ENCODE measurements at places on chromosomes 7 and 10.

DNA sequence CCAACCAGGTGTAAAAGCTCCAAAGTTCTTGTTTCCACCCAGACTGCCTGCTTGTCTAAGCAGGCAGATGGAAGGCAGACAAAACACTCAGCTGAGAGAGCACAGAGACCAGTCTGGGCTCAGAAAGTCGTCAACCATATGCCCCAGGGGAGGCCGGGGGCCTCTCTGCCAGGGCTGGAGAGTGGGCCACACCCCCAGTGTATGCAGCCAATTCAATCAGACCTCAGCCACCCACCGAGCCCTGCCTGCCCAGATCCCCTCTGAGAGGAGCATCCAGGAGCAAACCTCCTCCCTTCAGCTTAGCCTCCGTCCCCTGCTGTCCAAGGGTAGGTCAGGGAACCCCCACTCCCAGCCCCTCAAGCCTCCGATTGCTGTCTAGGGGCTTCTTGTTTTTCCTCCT lies 196.3 kb downstream of the LSM5 start:
- DNase-seq = no peak

- DNase-seq = no peak
Measured at GRCh38 chr10:90930070-90930837, 9.4 kb upstream of the ANKRD1 start.

DNA sequence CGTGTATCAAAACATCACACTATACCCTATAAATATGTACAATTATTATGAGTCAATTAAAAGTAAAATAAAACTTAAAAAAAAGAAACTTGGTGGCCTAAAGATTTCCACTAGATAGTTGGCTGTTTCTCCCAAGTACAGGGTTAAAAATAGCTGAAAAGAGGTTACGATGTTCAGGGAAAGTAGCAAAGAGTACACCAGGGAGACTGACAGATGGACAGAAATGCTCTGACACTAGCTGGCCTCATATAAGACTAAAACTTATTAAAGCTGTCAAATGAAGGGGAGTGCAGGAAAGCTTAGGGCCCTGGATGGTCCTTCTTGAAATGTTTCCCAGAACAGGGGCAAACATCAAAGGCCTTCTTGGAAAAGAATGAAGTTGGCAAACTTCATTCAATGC lies 51.3 kb downstream of the TCAF1 start:
- DNase-seq = no peak

DNA sequence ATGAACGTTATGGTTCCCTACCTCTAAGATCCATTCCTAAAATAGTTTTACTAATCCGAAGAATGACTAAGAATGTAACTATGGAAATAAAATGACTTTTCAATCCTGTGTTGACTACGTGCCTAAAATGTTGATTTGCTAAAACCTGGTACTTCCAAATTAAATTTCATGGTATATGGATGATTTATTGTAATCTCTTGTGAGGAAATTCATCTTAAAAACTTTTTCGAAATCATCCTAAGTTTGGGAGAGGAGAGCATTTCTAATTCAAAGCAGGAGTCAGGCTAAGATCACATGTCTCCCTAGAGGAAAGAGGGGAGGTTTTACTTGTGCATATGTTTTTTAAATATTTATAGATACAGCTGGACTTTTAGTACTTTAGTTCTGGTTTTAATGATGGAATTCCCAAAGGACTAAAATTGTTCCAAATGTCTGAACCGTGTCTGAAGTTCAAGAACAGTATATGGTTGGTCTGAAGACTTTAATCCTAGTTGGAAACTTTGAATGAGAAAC lies 483.9 kb downstream of the AUTS2 start:
- DNase-seq = no peak

- DNase-seq = no peak
Measured at GRCh38 chr10:14146025-14146424, 184.7 kb downstream of the FRMD4A start.

DNA sequence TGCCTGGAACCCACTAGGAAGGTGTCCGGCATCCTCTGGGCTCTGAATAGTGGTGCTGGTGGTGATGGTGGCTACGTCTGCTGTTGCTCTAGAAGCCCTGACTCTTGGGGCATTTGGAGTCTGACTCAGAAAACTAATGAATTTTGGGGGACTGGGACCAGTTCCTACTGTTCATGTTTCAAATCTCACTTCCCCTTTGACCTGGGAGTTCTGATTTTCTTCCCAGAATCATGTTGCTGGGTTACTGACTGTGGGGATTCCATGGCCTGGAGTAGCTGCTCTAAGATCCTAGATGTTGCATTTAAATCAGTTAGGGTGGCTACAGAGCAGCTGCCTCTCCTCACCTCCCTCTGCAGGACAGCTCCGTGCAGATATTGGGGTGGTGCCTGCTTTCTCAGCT lies 3.2 kb downstream of the TSPAN33 start:
- DNase-seq = no peak

DNA sequence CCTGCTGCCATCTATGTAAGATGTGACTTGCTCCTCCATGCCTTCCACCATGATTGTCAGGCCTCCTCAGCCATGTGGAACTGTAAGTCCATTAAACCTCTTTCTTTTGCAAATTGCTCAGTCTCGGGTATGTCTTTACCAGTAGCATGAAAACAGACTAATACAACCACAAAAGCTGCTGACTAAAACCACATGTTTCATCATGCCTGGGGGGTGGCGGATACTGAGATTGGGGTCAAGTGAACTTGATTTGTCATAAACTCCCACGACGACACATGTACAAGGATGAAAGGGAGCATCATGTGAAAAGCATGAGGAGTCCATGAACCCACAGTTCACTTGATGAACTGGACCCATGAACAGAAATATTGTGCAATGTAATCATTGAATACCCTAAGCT lies 134.9 kb upstream of the ANK3 start:
- DNase-seq = peak; percentile 9

DNA sequence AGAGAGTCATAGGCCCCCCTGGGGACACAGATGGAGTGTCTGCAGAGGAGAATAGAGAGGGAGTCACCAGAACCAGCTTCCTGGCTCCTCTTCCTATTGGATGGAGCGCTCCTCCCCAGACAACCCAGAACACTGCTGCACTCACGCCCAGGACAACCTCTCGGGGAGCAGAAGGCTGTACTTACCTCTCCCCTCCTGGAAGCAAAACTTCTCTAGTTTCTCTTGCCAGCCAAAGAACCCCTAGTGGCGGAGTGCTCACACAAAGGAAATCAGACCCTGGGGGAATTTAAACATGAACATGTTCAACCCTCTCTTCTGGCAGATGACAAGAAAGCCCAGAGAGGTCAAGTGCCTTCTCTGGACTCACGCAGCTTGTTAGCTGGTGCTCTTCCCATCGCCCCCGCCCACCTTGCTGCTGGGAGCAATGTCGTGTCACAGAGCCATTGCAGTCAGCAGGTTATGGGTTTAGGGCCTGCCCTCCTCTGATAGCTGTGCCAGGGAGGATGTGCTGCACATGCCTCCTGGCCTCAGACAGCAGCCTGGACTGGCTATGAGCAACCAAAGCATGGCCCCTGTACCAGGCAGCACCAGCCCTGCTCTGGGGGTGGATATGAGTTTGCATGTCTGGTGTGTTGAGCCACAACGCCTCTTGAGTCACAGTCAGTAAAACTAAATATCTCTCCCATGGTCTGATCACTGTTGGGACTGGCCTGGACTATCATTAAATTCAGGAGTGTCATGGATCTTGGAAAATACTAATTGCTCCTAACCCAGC lies 84.4 kb downstream of the SLIT1 start:
- DNase-seq = no peak

DNA sequence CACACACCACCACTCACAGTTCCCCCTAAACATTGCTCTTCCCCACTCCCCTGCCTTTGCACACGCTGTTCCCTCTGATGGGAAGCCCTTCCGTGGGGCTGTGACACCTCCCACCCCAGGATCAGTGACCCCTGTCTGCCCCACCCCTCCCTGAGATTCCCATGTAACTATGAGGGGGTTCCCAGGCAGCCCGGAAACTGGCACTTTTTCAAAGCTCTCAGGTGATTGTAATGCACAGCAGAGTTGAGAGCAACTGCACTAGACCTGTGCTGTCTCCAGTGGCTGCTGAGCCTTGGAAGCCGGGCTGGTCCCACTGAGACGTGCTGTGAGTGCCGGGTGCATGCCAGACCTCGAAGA lies 29.8 kb downstream of the GPRIN2 start:
- DNase-seq = no peak

GRCh38 chr7:70710011-70710480 lies 421.9 kb upstream of the GALNT17 start:
- DNase-seq = no peak

GRCh38 chr7:43905209-43905946 lies 1.0 kb downstream of the URGCP start:
- DNase-seq = no peak

DNA sequence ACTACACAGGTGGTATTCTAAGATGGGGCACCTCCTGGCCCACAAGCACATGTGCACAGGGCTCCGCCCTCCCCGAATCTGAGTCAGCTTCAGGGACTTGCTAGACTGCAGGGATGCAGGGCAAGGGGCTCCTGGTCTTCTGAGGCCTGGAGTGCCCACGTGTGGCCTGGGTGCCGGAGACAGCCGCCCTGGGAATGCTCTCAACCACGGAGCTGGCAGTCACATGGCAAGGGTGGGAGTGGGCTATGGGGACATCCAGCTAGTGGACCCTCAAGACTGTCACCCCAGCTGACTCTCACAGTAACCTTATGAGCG lies 42.7 kb downstream of the CFAP46 start:
- DNase-seq = no peak

GRCh38 chr7:155805826-155806095 lies 6.5 kb downstream of the SHH start:
- no peak for DNase-seq

DNA sequence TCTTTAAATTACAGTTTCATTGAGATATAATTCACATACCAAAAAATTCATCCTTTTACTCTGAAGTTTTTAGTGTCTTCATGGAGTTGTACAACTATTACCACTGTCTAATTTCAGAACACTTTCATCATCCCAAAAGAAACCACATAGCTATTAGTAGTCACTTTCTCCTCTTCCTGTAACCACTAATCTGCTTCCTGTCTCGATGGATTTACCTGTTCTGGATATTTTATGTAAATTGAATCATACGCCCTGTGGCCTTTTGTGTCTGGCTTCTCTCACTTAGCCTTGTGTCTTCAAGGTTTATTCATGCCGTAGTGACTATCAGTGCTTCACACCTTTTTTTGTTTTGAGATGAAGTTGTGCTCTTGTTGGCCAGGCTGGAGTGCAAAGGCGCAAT lies 135.5 kb downstream of the DOCK1 start:
- no peak for DNase-seq

GRCh38 chr7:129989466-129989865 lies 36.7 kb upstream of the UBE2H start:
- DNase-seq = peak; percentile 18

DNA sequence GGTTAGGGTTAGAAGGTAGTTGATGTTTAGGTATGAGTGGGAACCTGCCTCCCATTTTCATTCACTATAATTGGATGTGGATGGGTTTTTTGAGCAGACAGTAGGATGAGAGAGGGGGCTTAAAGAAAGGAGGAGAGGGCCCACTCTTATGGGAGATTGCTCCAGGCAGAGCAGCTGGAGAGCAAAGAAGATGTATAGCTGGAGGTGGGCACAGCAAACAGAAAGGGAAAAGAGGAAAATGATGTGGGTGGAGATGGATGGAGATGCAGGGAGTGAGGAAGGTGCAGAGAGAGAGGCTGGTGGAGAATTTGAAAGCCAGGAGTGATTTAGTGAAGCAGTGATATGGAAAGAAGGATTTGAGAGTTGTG lies 29.9 kb downstream of the LSMEM1 start:
- no peak for DNase-seq

GRCh38 chr10:61399406-61399805 lies 53.8 kb downstream of the TMEM26 start:
- DNase-seq = no peak

- no peak for DNase-seq
Measured at GRCh38 chr7:117648203-117648866, 168.5 kb downstream of the CFTR start.

GRCh38 chr7:132105096-132105495 lies 471.2 kb downstream of the PLXNA4 start:
- no peak for DNase-seq

DNA sequence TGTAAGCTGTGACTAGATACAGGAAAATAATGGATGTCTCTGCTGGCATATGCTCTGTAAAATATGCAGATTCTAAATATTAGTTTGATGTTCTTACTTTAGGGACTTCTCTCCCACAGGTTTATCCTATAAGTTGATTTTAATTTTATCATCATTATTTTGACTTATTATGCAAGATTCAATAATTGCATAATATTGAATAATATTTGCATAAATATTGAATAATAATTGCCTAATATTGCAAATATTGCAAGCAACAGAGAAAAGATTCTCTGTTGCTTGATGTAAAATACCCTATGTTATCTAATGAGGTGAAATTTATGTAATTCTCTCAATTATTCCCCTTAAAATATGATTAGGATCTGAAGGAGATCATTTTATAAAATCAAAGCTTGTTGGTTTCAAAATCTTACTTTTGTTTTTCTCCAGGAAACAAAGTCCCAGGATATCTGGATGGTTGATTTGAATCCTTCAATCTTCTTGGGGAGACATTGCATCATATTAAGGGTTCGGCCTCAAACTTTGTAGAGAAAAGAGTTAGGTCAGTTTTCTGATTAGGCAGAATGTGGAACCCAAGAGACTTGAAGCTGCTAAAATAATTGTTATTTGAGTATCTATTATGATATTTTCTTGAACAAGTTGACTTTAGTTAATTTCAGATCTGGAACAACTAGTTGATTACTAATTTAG lies 92.8 kb upstream of the MTPN start:
- no peak for DNase-seq

DNA sequence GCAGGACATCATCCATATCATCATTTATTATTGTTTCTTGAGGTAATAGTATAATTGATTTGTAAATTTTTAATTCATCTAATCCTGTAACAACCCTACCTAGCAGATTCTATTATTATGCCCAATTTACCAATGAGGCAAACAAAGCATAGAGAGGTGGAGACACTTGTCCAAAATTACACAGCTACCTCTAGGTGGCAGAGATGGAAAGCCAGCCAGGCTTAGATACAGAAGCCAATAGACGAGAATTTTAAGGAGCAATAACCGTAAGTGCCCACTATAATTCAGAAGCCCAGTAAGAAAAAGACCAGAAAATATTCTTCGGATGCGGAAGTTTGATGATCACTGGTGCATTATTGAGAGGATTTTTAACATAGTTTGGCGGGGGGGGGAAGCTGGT lies 54.0 kb downstream of the ANK3 start:
- DNase-seq = no peak

- no peak for DNase-seq
Measured at GRCh38 chr7:95322396-95322795, 1.9 kb downstream of the PON1 start.

GRCh38 chr10:103550229-103550628 lies 56.7 kb downstream of the NEURL1 start:
- no peak for DNase-seq

- no peak for DNase-seq
Measured at GRCh38 chr10:85284778-85285770, 956.7 kb downstream of the CCSER2 start.
